ENCODE measurements at places on chromosomes 2 and 18. TPM values are rescaled to one million over a fixed set of nuclear protein-coding genes. Genes with fewer than 3 reads are reported as not detected.

SPDYA gene
- 0.22 TPM for polyA plus RNA-seq

IRS1 gene
- 36.6 TPM for polyA plus RNA-seq

GAL3ST2 gene
- polyA plus RNA-seq: not detected

DNA sequence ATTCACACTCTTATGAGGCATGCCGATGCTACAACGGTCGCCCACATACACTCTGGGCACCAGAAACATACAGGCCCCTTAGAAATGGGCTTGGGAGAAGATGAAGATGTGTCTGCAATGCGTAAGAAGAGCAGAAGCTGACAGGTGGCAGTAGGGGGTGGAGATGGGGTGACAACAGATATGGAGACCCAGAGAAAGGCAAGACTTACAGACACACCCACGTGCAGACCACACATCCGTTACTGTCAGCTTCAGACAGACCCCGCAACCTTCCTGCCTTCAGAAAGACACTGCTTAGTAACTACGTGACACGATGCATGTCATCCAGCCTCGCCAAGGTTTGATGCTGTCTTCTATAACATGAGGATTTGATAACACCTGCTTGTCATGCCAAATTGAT is 89.5 kb downstream of the ZFP36L2 start:
- DNase-seq: no peak

GRCh38 chr2:131517106-131517831 is 10.4 kb upstream of the CCDC74A start:
- DNase-seq: no peak

DNA sequence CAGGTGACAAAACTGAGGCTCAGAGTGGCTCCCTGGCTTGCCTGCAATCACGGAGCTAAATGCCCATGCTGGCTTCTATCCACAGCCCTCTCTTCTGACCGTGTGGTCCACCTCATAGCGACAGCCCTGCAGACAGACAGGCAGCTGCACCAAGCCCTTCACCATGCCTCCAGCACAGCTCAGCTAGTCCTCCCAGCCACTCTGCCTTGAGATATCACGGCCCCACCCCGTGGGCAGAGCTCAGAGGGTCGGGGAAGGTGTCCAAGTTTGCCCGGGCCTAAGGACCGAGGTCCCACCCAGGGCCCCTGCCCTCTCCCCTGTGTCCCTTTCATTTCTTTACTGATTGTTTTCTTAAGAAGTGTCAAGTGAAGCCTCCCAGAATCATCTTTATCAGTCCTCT is 128.2 kb upstream of the GLI2 start:
- DNase-seq: no peak
